Bladder microvascular endothelial cell (primary cell): ENCODE measurements at places on chromosomes 12 and 14. TPM values are rescaled to one million over a fixed set of nuclear protein-coding genes. Genes with fewer than 3 reads are reported as not detected.

The KLRD1 gene
- total RNA-seq = 0.16 and 0.69 TPM in 2 replicates

The FLRT2 gene
- 10.4 and 531 TPM in 2 replicates for total RNA-seq

The ESRRB gene
- not detected in 2 replicates for total RNA-seq

The AMN gene
- under 0.01 and 0.25 TPM in 2 replicates for total RNA-seq

The OR4K13 gene
- not detected in 2 replicates for total RNA-seq
